Skin of body (tissue), 3 donors: ENCODE measurements at places on chromosomes 16 and 17. TPM values are rescaled to one million over a fixed set of nuclear protein-coding genes. Genes with fewer than 3 reads are reported as not detected.

- no peak for DNase-seq
These were observed 408.0 kb downstream of the SLC39A11 start for GRCh38 chr17:72684405-72685020.

DNA sequence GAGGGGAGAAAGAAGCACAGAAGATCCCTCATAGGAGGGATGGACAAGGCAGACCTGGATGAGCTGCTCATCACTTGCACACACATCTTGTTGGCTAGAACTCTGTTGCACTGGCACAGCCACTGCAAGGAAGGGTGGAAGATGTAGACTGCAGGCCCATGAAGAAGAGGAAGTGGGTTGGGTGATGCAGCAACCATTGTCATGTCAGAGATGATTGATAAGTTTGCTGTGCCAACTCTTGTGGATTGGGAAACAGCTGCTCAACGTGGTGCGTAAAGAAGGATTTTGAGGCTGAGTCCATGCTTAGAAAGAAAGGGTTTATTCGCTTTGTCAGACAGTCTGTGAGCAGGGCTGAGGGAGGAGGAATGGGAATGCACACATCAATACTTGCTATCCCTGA is 161.4 kb upstream of the MPHOSPH6 start:
- no peak for DNase-seq

GRCh38 chr16:30046178-30046577 is 15.1 kb upstream of the TLCD3B start:
- no peak for DNase-seq

GRCh38 chr17:65297916-65298315 is 160.7 kb downstream of the RGS9 start:
- DNase-seq = peak; percentile 76

DNA sequence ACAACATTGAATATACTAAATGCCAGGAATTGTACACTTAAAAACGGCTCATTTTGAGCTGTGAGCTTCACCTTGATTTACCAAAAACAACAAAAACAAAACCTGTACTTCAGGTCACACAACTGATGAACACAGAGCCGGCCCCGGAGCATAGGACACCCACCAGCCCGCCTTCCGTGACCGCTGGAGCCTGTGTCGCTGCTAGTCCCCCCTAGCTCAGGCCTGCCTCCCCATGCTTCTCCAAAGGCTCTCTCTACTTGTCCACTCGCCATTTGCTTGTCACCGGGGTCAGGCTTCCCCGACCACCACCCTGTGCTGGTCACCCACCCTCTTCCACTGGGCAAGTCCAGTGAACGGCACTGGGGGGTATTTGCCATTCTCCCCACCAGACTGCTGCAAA is 113.8 kb upstream of the TNRC6C start:
- DNase-seq = no peak

The CLEC10A gene
- total RNA-seq = 3.7 TPM

The KRT24 gene
- total RNA-seq = not detected

The IRX3 gene
- total RNA-seq = 13.1 TPM

The TNFRSF17 gene
- total RNA-seq = 0.30 TPM
